CD4-positive, alpha-beta memory T cell (primary cell): ENCODE measurements at places on chromosomes 5 and 9.

- no peaks in the 10 kb centered on the region for H3K4me1 ChIP-seq
- H3K4me3 ChIP-seq = no peak overlapping the region
- H3K27ac ChIP-seq = no peak overlapping the region
- no peak for DNase-seq
- H3K36me3 ChIP-seq = no peaks in the 10 kb centered on the region
These were observed 107.2 kb upstream of the STC2 start for GRCh38 chr5:173435447-173435846.

- peaks cover 14% of the 10 kb centered on the region for H3K4me1 ChIP-seq
- DNase-seq = no peak
- H3K4me3 ChIP-seq = no peak overlapping the region
These were observed 6.2 kb upstream of the SMC2 start for GRCh38 chr9:104087894-104088293.

GRCh38 chr5:152403046-152403445 lies 2.0 kb downstream of the NMUR2 start:
- no peaks in the 10 kb centered on the region for H3K36me3 ChIP-seq
- DNase-seq = no peak
- no peak overlapping the region for H3K4me3 ChIP-seq
- no peak overlapping the region for H3K27ac ChIP-seq

DNA sequence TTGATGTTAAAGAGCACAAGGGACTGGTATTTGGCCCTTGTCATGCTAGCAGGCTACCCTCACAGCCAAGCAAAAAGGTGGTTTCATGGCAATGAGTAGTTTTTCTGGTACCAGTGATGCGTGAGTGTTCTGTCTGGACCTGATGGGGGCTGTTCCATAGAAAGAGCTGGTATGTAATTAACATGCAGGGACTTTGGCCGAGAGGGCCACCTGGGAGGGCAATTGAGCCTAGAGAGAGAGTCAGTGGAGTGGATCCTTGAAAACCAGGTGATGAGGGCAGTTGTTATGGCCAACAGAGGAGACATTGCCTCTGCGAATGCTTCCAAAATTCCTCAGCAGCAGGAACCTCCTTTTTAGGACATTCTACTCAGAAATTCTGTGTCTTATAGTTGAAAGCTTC lies 383.3 kb downstream of the PSAT1 start:
- H3K27me3 ChIP-seq = no peaks in the 10 kb centered on the region
- no peaks in the 10 kb centered on the region for H3K36me3 ChIP-seq
- H3K27ac ChIP-seq = no peak overlapping the region
- no peaks in the 10 kb centered on the region for H3K4me1 ChIP-seq

GRCh38 chr5:156641686-156642085 lies 208.4 kb upstream of the PPP1R2B start:
- H3K27me3 ChIP-seq = no peaks in the 10 kb centered on the region
- no peaks in the 10 kb centered on the region for H3K4me1 ChIP-seq
- H3K27ac ChIP-seq = no peak overlapping the region
- H3K4me3 ChIP-seq = no peak overlapping the region
- no peaks in the 10 kb centered on the region for H3K36me3 ChIP-seq
- DNase-seq = no peak

DNA sequence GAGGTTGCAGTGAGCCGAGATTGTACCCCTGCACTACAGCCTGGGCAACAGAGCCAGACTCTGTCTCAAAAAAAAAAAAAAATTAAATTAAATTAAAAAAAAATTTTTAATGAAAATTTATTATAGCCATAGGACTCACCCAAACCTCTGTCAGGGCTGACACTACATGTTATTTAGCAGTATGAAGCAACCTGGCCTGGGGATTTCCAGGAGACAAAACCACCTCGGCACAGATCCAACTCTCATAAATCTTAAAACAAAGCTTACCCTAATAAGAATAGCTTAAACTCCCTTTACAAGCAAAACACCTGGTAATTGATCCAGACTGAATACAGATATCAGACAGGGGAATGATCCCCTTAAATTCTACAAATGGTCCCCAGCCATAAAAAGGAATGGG lies 38.4 kb downstream of the PPP1R2B start:
- H3K36me3 ChIP-seq = no peaks in the 10 kb centered on the region
- DNase-seq = no peak
- H3K27me3 ChIP-seq = no peaks in the 10 kb centered on the region

DNA sequence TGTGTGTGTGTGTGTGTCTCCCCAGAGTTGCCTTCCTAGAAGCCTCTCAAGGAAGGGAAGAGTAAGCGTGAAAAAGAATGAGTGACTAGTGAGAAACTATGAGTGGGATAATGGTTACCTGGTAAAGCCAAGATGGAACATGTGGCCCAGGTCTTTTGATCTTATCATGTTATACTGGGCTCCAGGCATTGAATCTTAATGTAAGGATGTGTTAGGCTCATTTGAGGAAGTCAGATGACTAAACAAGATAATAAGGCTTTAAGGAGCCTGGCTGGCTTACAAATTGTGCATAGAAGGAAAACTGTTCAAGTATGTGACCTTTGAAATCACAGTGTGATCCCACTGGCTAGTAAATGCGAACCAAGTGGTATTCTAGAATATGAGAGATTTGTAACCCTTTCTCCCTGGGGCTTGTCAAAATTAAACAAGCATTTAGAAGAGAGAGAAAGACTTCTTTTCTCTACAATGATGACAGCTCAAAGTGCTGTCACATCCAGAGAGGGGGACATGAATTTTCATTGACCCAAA lies 29.9 kb upstream of the HMHB1 start:
- no peaks in the 10 kb centered on the region for H3K27me3 ChIP-seq
- no peaks in the 10 kb centered on the region for H3K36me3 ChIP-seq
- H3K4me1 ChIP-seq = no peaks in the 10 kb centered on the region

GRCh38 chr9:114911167-114911821 lies 19.1 kb downstream of the TNFSF8 start:
- H3K4me1 ChIP-seq = peaks cover 92% of the 10 kb centered on the region
- no peak overlapping the region for H3K27ac ChIP-seq
- no peaks in the 10 kb centered on the region for H3K27me3 ChIP-seq
- DNase-seq = no peak
- H3K36me3 ChIP-seq = peaks cover 12% of the 10 kb centered on the region

- H3K4me3 ChIP-seq = no peak overlapping the region
- no peaks in the 10 kb centered on the region for H3K36me3 ChIP-seq
- H3K27me3 ChIP-seq = no peaks in the 10 kb centered on the region
- H3K4me1 ChIP-seq = no peaks in the 10 kb centered on the region
- DNase-seq = no peak
- no peak overlapping the region for H3K27ac ChIP-seq
These were observed 149.6 kb upstream of the ATP10B start for GRCh38 chr5:161001604-161002003.

DNA sequence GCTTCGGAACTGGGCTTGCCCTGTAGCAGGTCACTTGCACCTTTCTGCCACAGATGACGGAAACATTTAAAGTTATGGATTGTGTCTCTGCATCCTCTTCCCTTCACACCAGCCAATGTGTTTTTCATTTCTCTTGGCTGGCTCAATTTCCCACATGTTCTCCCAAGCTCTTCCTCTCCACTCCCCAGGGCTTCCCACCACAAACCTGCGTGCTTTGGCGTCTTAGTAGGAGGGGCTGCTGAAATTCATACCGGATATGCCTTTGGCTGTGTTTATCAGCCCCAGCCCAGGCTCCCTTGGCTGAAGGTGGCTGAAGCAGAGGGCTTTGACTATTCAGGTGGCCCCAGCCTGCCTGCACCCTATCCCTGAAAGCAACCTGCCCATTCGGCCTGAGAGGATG lies 32.1 kb downstream of the ADRB2 start:
- DNase-seq = no peak
- peaks cover 42% of the 10 kb centered on the region for H3K4me1 ChIP-seq
- no peak overlapping the region for H3K4me3 ChIP-seq
- no peaks in the 10 kb centered on the region for H3K27me3 ChIP-seq
- H3K36me3 ChIP-seq = no peaks in the 10 kb centered on the region
- H3K27ac ChIP-seq = no peak overlapping the region

DNA sequence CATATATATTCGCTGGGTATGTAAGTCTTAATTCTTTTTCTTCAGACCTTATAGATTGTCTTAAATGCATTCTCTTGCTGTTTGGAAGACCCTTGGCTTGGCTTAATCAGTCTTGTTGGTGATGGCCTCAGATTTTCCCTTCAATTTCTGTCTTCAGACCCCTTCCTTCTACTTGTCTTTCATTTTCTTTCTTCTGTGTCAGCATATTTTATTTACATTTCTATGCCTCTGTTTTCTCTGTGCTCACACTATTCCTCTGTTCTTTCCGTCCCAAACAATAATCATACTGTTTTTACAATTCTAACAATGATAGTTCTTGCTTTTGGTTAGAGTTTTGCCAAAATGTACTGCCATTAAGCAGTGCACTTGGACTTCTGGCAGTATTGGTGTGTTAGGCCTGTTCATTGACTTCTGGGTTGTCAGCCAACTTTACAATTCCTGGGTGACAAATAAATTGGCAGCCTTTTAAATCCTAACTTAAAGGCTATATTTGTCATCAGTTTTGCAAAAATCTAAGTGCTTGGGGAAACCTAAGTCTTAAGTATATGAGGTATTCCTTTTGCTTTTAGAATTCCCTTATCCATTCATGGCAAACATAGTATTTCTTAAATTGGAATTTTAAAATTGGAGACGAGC lies 8.0 kb downstream of the SRFBP1 start:
- no peaks in the 10 kb centered on the region for H3K36me3 ChIP-seq
- no peak for DNase-seq
- H3K4me1 ChIP-seq = peaks cover 8% of the 10 kb centered on the region

DNA sequence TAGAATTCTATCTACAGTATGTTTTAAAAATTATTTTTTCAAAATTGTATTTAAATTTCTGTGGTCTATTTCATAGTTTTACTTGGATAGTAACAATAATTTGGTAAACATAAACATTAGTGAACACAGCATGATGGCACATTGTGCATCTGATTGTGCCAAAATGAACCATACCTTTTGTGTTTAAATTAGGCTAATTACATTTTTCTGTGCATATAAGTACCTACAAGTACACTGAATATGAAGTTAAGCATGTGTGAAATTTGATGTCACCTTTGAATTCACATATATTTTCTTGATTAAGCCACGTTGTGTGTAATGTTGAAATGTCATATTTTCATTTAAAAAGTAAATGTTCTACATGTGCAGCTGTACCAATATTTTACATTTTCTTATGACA lies 13.4 kb downstream of the PBX3 start:
- no peak overlapping the region for H3K27ac ChIP-seq
- no peaks in the 10 kb centered on the region for H3K27me3 ChIP-seq
- no peak for DNase-seq
- no peak overlapping the region for H3K4me3 ChIP-seq
- no peaks in the 10 kb centered on the region for H3K4me1 ChIP-seq
- no peaks in the 10 kb centered on the region for H3K36me3 ChIP-seq

- no peaks in the 10 kb centered on the region for H3K27me3 ChIP-seq
- H3K4me3 ChIP-seq = no peak overlapping the region
- H3K36me3 ChIP-seq = no peaks in the 10 kb centered on the region
- H3K27ac ChIP-seq = no peak overlapping the region
These were observed 3.4 kb upstream of the ESM1 start for GRCh38 chr5:54988817-54989216.

DNA sequence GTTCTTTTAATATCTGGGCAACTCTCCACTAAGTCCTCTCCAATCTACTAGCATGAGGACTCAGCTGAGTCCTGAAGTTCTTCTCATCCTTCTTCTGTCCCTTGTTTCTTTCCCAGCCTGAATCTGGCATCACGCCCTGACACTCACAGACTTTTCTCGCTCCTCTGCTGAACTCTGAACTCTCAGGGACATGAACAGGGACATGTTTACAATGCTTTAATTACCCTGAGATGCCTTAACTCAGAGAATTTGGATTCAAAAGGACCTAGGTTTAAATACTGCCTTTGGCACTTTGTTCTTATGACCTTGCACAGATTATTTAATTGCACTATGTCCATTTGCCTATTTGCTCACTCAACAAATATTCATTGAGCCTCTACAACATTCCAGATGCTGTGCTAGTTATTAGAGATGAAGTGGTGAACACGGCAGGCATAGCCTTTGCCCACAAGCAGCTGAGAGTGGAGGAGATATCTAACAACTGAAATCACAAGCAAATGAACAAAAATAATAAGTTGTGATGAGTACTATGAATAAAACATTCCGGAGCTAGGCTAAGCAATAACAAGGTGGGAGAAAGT lies 106.0 kb downstream of the ADRB2 start:
- no peaks in the 10 kb centered on the region for H3K36me3 ChIP-seq
- H3K4me1 ChIP-seq = no peaks in the 10 kb centered on the region
- no peak for DNase-seq
- H3K27ac ChIP-seq = no peak overlapping the region
- no peaks in the 10 kb centered on the region for H3K27me3 ChIP-seq
- H3K4me3 ChIP-seq = no peak overlapping the region

DNA sequence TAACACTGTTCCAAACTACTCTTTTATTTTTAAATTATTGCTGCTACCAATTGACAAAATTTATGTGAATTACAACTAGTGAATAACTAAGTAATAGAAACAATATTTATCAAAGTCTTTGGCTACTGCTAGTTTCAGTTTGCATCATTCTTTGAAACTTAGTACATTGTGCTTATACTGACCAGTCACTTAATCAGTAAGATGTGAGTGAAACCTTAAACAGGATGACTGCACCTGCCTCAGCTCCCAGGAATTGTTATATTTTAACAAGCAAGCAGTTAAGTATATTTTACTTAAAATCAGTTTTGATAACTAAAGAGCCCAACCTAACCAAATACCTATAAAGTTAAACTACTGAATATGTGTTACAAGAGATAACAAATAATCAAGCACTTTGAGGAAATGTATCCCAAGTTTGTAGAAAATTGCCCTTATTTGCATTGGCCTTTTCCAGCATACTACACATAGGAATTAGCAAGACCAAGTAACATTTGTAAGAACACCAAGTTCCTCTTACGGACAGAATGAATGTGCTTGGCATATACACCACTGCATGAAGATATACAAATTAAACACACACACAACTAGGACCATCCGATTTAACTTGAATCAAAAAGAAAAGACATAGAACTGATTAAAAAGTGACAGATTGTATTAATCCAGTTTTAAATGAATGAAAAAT lies 545.5 kb upstream of the DAB2 start:
- no peak overlapping the region for H3K4me3 ChIP-seq
- H3K27me3 ChIP-seq = no peaks in the 10 kb centered on the region
- H3K4me1 ChIP-seq = no peaks in the 10 kb centered on the region
- no peak for DNase-seq
- H3K27ac ChIP-seq = no peak overlapping the region
- H3K36me3 ChIP-seq = no peaks in the 10 kb centered on the region

GRCh38 chr9:86599561-86599960 lies 245.4 kb upstream of the TUT7 start:
- DNase-seq = no peak
- H3K27ac ChIP-seq = no peak overlapping the region

GRCh38 chr5:85500869-85501268 lies 1116.2 kb upstream of the EDIL3 start:
- H3K4me1 ChIP-seq = no peaks in the 10 kb centered on the region
- no peak overlapping the region for H3K27ac ChIP-seq
- no peaks in the 10 kb centered on the region for H3K36me3 ChIP-seq
- no peak overlapping the region for H3K4me3 ChIP-seq

DNA sequence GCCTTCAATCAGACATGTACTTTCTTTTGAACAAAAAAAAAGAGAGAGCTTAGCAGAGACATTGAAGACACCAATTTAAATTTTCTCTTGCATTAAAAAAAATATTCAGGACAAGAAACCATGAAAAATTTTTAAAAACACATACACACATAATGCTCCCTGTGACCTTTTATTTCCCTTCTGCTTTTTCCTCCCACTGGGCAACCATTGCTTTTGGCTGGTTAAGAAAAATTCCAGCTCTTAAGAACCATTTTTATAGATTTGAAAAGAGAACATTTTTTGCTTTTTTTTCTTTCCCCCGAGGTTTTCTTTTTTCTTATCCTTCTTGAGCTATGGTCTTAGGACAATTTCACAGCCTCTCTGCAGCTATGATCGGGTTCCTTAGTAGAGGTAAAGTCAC lies 6.1 kb upstream of the HMHB1 start:
- no peaks in the 10 kb centered on the region for H3K27me3 ChIP-seq
- H3K4me1 ChIP-seq = no peaks in the 10 kb centered on the region
